ENCODE measurements at places on chromosomes 7 and 10.

DNA sequence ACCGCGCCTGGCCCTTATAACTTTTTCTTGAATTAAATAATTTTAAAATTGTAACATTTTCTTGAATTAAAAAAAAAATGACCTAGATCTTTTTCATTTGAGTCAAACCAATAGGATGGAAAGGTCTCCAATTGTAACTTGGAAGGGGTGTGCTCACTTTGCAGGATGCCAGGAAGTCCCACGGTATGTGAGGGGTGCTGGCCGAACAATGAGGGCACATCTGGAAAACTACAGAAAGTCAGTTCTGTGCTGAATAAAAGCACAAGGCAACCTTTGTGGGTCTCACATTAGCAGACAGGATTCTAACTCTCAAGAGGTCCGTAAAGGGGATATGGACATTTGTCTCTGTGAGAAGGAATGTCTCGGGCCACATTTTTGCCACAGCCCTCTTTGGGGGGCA is 52.8 kb upstream of the PDLIM1 start:
- no peak for DNase-seq

GRCh38 chr10:6348096-6348874 is 145.6 kb downstream of the PFKFB3 start:
- DNase-seq, result no peak

DNA sequence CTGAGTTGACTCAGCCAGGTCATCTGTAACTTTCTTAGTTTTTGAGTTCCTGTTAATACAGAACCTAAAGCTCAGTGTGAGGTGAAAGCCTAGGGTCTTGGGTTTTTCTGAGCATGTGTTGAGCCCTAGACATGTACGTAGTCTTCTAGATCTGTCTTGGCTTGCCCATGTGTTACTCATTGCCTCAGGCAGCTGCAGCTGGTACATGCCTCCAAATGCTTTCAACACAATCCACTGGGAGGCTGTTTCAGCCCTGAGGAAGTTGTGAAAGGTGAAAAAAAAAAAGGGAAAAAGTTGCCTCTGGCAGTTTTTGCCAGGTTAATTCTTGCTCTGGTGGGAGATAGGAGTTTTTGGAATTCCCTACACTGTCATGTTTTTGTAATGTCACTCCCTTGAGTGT is 134.6 kb downstream of the RNF216 start:
- DNase-seq, result no peak

DNA sequence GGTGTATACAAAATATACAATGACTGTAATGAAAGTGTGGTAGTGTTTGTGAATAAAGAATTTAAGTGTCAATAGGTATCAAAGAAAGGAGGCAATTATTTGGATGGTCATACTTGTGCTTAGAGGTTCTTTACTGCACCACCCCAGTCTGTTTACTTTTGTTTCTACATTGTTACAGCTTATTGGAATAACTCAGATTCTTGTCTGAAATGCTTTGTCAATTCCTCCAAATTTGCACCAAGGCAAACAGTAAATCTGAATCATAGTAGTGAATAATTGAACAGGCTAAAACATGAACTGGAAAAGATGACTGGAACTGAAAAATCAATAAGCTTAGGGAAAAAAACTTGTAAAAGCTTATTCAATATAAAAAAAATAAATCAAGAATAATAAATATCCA is 319.2 kb downstream of the EXOC4 start:
- no peak for DNase-seq

GRCh38 chr7:158432369-158433341 is 155.0 kb downstream of the PTPRN2 start:
- DNase-seq, result no peak

DNA sequence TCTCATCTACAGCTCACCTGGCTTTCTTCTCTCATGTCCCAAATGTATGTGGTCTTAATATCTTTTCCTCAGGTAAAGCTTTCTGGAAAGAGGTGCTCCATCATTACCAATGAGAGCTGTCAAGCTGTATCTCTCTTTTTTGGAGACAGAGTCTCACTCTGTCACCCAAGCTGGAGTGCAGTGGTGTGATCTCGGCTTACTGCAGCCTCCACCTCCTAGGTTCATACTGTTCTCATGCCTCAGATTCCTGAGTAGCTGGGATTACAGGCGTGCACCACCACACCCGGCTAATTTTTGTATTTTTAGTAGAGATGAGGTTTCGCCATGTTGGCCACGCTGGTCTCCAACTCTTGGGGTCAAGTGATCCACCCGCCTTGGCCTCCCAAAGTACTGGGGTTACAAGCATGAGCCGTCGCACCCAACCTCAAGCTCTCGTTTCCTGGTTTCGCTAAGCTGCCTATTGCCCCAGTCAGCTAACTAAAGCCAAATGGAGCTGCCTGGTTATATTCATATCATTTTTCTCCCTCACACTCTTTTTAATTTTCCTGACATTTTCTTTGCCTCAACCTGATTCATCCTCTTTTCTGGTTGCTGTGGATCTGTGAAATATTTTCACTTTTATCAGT is 60.5 kb downstream of the SUFU start:
- DNase-seq, result no peak

DNA sequence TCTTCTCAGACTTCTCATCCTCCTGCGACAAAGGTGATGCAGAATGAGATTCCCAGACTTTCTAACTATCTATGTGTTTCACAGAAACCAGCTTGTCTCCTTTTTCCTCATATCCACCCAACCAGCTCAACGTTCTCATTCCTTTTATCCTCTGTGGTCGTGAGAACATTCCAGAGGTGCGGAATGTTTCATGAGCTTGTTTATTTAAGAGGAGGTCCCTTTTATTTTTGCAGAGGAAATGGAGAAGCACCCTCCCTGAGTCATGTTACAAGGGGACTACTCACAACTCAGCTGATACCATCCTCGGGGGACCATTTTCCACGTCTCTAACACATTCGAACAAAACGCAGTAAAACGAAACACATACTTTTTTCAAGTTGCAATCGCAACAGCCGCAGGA is 93.2 kb downstream of the ZRANB1 start:
- no peak for DNase-seq

DNA sequence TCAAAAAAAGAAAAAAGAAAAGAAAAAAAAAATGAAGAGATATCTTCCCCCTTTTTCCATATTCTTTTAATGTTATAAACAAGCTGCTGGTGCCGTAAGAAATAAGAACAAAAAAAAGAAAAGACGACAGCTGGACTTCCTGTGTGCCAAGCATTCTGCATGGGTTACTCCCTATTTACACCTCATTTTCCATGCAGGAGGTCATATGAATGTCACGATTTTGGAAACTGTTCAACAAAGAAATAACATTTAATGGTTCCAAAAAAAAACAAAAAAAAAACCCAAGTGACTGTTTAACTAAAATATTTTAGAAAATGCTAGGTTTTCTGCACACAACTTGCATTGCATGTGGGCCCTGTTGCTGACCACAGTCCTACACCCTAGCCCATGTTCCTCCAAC is 159.3 kb downstream of the TNS3 start:
- no peak for DNase-seq

DNA sequence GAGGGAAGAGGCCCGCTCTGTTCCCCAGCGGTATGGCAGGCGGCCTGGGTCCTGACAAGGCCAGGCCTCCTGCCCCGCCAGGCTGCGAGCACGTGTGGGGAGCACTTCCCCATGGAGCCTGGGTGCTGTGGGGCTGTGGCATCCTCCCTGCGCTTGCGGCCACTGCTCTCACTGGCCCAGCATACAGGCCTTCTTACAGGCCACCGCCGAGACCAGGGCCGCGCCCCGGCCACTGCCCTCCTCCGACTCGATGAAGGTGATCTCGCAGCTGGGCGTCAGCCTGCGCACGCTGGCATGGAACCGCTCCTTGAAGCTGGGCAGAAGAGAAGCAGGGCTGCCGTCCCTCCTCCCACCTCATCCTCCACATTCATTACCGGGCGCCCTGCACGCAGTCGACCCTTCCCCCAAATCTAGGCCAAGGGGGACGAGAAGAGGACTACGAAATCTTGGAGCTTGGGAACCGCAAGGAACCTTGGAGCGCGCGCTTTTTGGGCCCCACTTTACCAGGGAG is 3.9 kb upstream of the MYL7 start:
- no peak for DNase-seq

DNA sequence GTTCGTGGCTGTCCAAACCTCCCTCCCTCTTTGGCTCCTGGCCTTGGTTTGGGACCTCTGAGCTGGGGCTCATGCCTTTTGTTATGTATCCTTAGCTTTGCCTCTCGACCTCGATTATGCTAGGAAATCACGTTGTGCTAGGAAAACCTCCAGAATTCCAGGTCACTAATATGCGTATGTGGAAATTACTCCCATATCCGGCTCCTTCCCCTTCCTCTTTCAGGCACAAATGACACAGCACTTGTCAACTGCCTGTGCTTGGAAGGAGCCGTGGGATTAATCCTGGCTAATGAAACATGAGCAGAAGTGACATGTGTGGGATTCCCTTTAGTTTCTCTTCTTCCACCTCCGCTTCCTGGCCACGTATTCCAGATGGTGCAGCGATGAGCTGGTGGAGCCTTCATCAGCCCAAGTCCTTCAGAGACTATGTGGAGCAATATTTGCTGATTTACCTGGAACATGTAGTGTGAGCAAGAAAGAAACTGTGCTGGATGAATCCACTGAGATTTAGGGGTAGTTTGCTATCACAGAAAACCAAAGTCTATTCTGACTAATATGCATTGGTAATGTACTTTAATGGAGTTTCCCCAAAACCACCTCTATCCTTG is 149.2 kb downstream of the REEP3 start:
- DNase-seq, result no peak

DNA sequence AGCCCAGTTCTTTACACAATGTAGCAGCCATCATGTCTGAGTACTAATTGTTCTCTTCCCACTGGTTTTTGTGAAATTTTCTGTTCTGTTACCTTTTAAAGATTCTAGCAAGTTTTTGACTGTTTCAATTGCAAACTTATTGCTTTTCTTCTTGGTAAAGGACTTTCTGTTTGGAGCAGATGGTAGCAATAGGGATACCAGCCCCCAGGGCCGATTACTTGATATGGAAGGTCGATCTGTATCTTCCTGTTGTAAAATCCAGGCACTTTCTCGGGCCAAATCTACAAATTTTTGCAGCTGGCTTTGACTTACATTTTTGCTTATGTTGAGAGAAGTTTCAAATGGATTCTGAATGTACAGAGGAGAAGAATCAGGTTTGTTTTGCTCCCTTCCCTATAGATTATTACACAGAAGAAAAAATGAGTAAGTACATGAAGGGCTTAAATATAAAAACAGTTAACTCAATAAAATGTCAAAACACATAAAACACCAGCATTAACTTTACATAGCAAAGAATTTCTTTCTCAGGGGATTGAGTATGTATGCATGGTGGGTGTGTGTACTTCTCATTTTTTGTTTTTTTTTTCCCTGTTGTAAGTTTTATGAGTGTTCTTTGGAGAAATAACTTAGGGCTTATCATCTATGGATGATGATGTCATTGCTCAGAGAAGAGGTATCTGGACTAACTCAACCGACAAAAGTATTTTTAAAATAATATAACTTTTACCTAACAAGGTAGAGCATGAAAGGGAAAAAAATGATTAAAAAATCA is 35.3 kb downstream of the MTPAP start:
- DNase-seq, result no peak

DNA sequence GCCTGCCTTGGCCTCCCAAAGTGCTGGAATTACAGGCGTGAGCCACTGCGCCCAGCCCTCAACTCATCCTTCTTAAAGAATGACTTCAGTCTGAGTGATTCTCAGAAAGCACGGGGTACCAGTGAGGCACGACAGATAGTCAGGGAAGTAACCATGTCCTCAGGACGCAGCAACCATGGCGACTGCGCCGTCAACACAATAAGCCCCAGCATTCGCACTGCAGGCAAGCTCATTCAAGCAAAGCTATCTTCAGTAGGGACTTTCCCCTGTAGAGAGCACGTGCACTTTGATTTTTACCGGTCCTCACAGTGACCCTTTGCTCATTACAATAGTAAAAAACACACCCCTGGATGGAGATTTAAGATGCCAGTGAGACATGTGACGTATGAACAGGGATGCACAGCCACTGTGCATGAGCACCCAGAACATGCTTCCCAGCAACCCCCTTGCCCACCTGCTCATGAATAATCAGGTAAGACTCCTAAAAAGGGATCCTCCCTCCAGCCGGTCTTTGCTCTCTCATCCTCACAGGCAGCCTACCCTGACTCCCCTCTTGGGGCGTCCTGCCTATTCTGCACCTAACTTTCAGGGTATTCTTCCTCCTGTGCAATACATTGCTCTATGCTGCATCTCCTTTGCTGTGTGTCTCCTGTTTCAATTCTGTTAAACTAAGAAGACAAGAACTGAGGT is 9.1 kb downstream of the WDR86 start:
- DNase-seq, result no peak

GRCh38 chr7:17391366-17391765 is 92.9 kb downstream of the AHR start:
- no peak for DNase-seq

DNA sequence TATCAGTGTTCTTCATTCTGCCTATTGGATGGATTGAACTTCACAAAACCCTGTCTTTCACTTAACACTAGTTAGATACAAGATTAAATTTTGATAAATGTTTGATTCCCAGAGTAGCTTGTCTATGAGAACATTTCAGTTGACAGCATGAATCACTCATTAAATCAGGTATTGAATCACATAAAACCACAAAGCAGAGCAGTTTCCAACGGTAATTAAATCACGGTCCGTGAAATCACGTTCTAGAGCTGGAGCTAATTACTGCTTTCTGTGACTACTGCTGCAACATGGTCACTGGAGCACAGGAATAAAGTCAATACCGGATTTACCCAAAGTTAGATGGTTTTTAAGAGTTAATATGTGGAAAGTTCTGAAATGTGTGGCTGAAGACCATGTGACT is 257.8 kb upstream of the PCDH15 start:
- DNase-seq, result no peak

DNA sequence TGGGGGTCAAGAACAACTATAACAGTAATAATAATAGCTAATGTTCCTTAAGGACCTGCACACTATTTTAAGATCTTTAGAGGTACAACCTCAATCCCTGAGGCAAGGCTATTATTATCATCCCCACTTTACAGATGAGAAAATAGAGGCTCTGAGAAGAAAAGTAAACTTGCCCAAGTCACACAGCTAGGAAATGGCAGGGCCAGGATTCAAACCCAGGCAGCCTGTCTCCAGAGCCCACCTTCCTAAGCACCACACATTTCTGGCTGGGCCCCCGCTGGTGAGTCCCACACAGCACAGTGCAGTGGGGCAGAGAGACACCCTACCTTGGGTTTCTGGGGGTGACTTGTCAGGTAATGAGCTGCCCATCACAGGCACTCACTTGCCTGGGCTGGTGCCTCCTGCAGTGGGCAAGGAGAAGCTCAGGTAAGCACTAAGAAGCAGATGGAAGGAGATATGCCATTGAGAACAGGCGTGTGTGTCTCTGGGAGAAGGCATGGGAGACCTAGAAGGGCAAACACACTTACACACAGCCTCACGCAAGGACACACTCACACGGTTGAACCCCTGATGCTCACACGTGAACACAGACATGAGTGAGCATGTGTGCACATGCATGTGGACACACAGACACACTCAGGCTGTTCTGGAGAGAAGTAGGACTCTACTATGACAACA is 104.4 kb upstream of the ZMIZ1 start:
- DNase-seq, result no peak

GRCh38 chr7:32070406-32071360 is at the start of gene PDE1C:
TSS of gene PDE1C (minus strand) at chr7:32070407.
- no peak for DNase-seq
